NCI-H1436 (cell line): ENCODE measurements at places on chromosomes 6 and 20.

DNA sequence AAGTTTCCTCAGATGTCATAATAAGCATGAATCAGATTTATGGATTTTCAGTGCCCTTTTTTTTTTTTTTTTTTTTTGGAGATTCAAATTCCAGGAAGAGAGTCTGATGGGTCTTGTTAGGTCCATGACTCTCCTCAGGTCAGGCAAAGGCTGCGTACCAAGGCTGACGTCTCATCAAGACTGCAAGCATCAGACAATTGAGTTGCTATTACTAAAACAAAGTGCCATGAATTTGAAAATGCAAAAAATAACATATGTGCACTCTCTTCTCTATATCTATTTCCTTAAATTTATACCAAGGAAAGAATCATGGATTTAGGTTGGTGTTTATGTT is 134.7 kb downstream of the FAM83B start:
- DNase-seq: no peak

DNA sequence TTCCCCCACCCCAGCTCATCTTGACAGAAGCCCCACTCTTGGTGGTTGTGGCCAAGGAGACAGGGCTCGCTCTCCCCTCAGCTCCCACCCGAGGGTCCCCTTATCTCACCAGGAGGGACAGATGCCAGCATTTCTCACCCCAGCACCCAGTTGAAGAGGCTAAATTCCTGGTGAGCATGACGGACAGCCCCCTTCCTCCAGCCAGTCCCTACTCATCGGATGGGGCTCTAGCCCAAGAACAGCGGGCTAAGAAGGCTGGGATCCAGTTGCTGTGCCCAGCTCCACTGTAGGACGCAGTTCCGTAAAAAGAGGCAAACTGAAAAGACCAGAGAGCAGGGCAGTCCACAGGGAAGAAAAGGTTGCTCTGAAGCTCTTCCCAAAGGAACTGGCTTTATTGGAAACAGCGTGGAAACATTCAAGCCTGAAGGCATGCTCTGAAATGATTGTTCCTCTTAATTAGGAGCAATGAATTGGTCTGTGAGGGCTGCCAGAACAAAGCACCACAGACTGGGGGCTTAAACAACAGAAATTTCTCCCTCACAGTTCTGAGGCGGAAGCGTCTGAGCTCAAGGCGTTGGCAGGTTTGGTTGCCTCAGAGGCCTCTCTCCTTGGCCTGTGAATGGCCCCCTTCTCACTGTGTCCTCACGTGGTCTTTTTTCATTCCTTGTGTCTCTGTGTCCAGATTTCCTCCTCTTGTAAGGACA is 17.9 kb upstream of the KIF25 start:
- no peak for DNase-seq

- DNase-seq: no peak
Observed at GRCh38 chr6:49764571-49765236, 20.5 kb upstream of the CRISP3 start.

- DNase-seq: no peak
Observed at GRCh38 chr6:103570431-103570830, 1289.3 kb downstream of the HACE1 start.

DNA sequence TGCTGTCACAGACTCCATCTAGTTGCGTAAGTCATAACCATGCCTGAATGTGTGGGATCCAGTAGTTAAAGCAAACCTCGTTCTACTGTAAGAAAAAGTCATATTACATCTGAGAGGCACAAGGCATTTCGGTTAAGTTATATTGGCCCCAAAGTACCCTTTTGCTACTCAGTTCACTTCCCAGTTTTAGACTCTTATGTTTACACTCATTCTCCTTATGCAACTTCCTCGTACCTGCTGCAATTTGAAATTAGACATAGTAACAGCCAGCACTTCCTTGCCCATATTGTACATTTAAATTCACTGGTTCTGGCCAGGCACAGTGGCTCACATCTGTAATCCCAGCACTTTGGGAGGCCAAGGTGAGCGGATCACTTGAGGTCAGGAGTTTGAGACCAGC is 37.0 kb downstream of the PEX7 start:
- no peak for DNase-seq

- no peak for DNase-seq
Observed at GRCh38 chr20:52383995-52384621, 192.5 kb upstream of the ZFP64 start.

DNA sequence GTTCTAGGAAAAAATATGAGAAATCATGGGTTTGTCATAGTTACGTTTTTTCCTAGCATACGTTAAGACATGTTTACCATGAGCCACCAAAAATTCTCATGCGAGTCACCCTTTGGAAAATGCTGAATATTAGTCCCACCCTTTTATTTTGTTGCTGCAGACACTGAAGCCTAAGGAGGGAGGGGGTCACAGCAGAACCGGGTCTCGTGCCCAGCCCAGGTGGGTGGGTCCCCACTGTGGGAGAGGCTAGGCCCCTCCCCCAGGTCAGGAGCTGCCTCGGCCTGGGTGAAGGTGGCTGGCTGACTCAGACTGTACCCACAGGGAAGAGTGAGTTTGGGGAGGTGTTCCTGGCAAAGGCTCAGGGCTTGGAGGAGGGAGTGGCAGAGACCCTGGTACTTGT is 26.2 kb upstream of the SRF start:
- no peak for DNase-seq

GRCh38 chr20:44856442-44856841 is 29.1 kb upstream of the YWHAB start:
- DNase-seq: no peak

DNA sequence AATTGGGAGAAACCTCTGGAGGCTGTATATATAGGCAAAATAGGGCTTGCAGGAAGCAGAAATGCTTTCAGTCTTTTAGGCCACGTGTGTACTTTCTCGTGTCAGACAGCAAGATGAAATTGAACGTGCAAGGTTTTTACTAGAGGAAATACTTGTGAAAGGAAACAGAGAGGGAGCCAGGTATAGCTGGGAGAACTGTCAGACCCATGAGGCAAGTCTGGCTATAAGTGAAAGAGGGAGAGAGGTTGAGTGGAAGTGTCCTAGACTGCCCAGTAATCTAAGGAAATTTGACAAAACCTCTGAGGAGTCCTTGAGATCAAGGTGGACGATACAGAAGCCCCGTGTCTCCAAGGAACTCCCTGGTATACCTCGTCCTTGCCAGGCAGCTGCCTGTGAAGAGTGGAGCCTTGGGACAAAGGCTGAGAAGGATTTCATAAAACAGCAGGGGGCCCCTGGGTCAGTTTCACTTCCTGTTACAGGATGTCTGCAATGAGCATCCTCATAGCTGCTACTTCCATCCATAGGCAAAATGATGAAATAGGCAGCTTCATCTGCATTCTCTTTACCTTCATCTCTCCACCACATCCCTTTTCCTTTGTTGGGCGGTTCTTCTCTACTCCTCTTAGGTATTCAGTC is 114.4 kb upstream of the MAP3K7 start:
- DNase-seq: no peak
